PC-3 (cell line): ENCODE measurements at places on chromosomes 5 and 9. TPM values are rescaled to one million over a fixed set of nuclear protein-coding genes. Genes with fewer than 3 reads are reported as not detected.

DNA sequence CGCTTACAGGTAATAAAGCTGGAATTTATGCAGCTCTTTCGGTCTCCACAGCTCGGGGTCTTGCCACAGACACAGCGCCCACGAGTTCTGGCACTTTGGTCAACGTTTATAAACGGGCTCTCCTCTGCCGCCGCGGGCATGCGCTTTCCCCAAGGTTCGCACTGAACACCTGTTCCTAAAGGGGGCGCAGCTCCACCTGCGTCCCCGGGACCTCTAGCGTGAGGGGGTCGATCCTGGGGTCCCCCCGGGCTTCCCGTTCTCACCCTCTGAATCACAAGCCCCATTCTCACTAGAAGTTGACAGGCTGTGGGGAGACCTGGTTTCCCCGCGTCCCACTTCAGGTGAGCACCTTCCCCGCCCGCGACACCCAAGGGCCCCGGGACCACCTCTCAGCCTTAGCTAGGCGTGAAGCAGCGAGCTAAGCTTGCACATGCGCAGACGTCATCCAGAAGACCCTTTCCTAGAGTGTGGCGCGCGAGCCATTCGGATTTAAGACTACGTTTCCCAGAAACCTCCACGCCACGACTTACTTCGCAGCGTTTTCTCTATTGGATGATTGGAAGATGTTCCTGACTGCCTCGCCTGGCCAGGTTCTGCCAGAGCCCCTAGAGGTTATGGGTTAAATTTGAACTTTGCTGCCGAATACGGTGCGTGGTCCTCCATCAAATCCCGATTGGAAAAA, 21.3 kb upstream of the ZNF782 start:
- no peaks in the 10 kb centered on the region for H3K27me3 ChIP-seq
- H3K27ac ChIP-seq = peak overlapping the region; percentile 84
- peak; percentile 72 for DNase-seq
- H3K4me1 ChIP-seq = peaks cover 11% of the 10 kb centered on the region; the same call in 1 of the 2 replicates

GRCh38 chr5:71757590-71758543, 38.8 kb downstream of the CARTPT start:
- no peaks in the 10 kb centered on the region for H3K36me3 ChIP-seq
- H3K4me1 ChIP-seq = no peaks in the 10 kb centered on the region
- peak; percentile 72 for DNase-seq
- H3K27ac ChIP-seq = no peak overlapping the region

The IFNB1 gene
- not detected in 2 replicates for total RNA-seq

The IL4 gene
- total RNA-seq = not detected in 2 replicates

The ISL1 gene
- total RNA-seq = 1.4 and 1.5 TPM in 2 replicates

DNA sequence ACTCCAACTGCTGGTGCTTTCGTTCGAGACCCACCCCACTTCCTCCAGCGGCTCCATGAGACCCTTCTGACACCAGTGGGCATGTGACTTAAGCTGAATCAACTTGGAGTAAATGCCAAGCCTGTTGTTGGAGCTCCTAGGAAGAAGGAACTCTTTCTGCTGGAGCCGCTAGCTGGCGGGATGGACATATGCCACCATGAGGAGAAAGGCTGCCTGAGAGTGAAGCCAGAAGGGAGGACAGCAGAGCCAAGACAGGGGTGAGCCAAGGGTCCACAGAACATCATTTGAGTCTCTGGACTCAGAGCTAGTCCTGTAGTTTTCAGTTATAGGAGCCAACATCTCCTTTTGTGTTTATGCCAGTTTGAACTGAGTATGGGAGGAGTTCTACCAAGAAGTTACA, 35.9 kb downstream of the ANXA6 start:
- no peaks in the 10 kb centered on the region for H3K4me1 ChIP-seq
- H3K27me3 ChIP-seq = no peaks in the 10 kb centered on the region
- peaks cover 20% of the 10 kb centered on the region for H3K36me3 ChIP-seq
- no peak overlapping the region for H3K27ac ChIP-seq
- DNase-seq = no peak
